Adrenal gland (tissue), 19 donors: ENCODE measurements at places on chromosomes 5 and 9.

GRCh38 chr5:151742870-151743294, 15.5 kb downstream of the ATOX1 start:
- DNase-seq: peak; percentile 54

DNA sequence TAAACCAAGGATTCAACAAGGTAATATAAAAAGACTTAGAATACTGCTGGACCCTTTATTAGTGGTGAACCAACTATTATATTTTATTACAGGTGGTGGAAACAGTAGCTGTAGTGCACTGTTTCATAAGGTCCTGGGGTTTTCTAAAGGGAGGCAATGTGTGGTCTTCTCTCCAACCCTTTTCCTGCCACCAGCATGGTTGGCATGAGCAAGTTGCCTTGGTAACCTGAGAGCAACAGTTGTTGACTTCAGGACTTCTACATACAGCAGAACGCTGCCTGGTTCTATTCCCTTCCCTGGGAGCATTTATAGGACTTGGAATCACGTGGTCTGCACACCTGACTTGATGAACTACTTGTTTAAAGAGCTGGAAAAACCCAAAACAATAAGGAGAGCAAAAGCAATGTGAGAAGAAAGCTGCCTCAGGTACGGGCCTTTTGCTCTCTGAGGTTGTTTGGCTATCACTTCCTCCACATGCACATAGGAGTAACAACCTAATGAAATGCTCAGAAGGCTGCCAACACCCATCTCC, 81.1 kb upstream of the RAI14 start:
- no peak for DNase-seq

DNA sequence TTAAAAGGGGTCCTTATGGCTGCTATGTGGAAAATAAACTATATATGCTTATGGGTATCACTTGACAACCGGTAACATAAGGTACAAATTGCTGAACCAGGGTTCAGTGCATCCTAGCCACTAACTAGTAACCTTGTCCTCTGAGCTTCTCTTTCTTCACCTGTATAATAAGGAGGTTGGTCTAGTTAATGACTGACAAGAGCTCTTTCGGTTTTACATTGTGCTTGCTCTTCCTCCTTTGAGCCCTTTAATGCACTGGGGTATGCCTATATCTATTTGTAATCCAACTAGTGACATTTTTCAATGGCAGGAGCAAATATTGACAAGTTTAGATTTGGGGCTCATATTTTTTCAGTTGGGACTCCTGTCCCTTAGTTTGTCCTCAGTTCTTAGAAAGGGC, 66.1 kb downstream of the NPR3 start:
- no peak for DNase-seq

DNA sequence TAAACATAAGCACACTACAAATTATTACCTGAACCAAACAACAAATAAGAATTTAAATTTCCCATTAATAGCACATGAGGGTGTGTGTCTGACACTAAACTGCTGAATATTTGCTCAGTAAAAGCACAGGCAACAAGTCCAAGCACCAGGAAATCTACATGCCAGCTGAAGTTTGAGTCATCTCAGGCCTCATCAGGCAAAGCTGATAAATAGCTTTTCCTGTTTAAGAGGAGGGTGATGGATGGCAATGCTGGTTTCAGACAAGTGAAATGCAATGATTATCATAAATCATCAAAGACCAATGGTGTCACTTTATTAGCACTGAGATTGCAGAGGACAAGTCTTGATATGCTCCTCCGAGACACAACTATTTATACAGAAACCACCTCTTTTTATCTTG, 1668.0 kb upstream of the C9orf72 start:
- DNase-seq: no peak

DNA sequence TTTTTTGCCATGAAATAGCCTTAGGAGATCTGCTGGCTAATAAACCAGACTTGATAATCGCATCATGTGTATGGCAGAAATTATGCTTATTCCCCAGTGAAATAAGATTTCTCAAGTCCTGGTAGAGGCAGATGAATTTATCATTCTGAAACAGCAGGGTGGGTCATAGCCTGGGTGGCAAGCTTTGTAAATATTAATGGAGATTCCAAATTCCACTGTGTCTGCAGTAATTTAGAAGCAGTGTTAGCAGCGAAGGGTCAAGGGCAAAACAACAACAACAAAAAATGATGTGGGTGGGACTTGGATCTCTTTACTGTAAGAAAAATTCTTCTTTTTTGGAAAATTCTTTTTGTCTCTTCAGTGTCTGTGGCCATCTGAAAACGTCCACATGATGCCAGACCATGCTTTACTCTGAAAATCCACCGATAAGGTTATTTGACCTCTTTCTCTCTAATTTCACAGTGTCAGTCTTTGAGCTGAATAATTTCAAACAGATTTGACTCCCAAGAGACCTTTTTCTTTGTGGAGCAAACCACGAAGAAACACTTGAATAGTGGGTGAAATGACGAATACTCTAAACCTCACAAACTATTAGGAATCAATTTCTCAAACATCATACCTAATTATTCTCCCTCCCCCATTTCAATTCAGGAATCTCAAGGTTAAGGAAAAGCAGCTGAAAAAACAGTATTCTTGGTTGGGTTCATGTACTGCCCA, 106.0 kb upstream of the RPS23 start:
- peak; percentile 24 for DNase-seq

DNA sequence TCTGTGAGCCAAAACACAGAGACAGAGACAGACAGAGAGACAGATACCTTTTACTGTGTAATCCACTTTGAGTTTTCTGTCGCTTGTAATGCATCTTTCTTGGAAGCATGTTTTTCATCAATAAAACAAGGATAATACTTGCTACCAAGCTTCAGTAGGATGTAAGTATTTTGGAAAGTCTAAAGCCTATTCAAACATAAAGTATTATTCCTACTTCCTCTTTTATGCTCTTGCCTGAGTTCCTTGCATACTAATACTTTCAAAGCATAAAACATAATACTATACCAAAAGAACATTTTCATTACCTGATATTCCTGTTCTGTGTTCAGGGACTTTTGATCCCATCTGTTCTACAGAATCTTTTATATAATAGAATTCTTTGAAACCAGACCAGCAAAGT, 64.5 kb upstream of the SLC30A5 start:
- DNase-seq: no peak

DNA sequence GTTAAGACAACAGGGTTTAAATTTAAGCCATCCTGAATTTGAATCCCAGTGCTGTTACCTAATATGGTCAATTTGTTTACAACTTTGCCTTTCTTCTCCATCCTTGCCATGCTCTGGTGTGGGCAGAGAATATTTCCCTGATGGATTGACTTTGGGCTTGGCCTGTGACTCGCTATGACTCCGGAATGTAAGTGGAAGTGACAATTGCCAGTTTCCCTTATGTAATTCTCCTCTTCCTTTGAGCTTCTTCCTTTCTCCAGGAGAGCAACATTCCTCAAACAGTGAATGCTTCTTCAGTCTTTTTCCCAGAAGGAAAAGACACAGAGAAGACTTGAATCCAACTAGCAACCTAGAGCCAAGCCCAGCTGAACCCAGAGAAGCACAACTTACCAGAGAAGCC, 159.1 kb downstream of the LURAP1L start:
- no peak for DNase-seq

- no peak for DNase-seq
Observed at GRCh38 chr9:120187758-120188157, 392.2 kb downstream of the CDK5RAP2 start.

- no peak for DNase-seq
Observed at GRCh38 chr5:135219868-135220267, 179.2 kb downstream of the MACROH2A1 start.

DNA sequence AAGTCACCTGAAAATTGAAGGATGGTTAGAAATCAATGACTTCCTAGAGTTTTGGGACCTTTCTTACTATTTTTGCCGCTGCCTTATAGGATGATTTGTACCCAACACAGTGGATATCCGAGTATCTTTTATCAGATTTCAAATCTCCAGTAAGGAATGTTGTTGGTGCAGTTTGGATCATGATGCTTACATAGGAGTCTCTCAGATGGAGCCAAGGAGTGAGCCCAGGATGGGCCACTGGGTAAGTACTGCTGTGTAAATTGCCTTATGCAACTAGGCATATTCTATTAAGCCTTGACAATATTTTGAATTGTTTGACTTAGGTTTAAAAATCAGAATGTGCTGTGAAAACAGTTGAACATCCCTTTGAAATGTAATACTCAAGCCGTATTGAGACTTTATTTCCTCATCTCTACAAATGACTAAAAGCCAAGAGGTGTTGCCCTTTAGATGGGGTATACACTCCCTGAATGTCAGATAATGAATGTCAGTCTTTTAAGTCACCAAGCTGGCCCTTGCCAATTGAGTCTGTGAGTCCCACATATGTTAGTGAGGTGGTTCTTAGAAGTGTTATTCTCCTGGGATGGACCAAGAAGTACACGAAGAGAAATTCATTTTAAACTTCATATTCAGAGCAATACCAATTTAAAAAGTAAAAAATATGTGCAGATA, 271.8 kb upstream of the CTNND2 start:
- DNase-seq: no peak

- no peak for DNase-seq
Observed at GRCh38 chr9:111783857-111784256, 10.9 kb downstream of the SHOC1 start.

- no peak for DNase-seq
Observed at GRCh38 chr5:87027570-87027969, 240.1 kb upstream of the RASA1 start.

DNA sequence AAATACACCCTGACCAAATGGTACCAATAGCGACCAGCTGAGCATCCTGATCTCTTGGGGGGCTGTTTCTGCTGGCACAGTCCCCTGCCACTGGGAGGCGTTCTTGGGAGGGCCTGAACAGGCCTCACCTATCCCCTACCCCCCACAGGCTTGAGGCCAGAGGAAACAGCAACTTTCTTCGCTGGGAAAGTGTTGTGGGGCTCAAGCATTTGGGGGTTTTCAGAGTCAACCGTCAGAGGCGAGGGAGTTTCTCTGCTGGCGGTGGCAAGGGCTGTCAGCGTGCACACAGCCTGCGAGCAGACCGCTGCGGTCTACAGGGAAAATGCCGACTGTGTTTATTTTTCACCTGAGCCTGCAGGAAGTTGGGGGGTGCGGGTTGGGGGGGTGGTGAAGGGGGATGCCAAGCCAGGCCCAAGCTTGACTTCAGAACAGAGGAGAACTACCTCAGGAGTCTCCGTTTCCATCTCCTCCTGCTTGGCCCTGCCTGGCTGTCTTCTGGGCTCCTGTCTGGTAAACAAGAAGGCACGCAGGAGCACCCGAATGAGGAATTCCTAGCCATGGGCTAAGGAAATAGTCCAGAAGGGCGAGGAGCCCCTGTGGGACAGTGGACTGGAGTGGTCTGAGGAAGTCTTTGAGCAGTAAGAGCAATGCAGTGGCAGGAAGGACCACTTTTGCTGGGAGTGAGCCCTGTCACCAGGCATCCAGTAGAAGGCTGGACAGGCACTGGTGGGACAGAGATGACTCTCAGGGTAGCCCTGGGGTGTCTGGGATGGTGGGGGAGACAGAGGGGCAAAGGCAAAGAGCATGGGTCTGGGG, 18.1 kb downstream of the TCF7 start:
- no peak for DNase-seq

- peak; percentile 53 for DNase-seq
Observed at GRCh38 chr9:75372499-75373268, 284.4 kb downstream of the OSTF1 start.

GRCh38 chr5:81161012-81161601, 72.0 kb upstream of the CKMT2 start:
- no peak for DNase-seq

DNA sequence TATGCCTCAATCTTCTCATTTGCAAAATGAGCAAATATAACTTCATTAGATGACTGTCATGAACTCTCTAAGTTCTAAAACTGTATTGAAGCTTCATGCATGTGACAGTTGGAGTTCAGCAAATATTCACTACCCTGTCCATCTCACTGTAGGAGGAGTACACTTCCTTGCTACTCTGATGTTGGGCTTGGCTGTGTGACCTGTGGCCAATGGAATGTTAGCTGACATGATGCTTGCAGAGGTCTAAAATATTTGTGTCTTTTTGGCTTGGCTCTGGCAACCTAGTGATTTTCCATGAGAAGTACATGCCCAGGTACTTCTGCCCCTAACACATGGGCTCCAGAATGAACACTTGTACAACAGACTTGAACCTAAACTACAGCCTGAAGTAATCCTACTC, 203.1 kb upstream of the ANKH start:
- no peak for DNase-seq

- DNase-seq: no peak
Observed at GRCh38 chr9:112404508-112404932, 24.6 kb downstream of the HSDL2 start.

GRCh38 chr9:134858051-134858841, 22.4 kb upstream of the FCN2 start:
- peak; percentile 80 for DNase-seq

DNA sequence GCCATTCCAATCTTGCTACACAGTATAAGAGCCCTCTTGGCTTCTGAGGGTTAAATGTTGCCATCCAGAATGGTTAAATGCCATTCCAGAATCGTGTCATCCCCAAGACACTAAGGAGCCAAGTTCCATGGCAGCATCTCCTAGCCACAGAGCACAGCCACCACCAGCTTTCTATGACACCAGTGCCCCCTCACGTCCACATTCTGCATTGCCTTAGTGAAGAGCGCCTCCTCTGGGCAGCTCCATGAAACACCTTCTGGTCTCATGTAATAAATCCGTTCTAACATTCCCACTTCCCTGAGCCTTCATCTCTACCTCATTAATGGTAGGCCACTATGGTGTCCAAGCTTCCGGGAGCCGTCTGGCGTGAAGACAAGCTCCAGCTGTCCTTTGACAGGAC, 12.4 kb downstream of the CBY3 start:
- peak; percentile 74 for DNase-seq

GRCh38 chr5:131277875-131278740, 14.3 kb downstream of the CDC42SE2 start:
- no peak for DNase-seq

GRCh38 chr5:90747693-90748092, 189.1 kb downstream of the ADGRV1 start:
- DNase-seq: no peak

DNA sequence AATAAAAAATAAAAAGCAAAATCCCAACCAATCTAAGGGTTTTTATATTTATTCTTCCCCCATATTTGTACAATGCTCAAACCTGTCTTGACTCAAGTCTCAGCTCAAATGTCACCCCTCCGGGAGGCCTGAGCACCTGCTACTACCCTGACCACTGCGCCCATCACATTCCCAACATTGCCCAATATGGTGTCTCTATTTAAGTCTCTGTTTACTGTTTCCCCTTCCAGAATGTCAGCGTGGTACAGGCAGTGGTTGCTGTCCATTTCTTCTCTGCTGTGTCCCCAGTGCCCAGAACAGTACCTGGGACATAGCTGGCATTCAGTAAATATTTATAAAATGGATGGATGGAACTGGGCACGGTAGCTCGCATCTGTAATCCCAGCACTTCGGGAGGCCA, 47.3 kb upstream of the PRRC2B start:
- DNase-seq: no peak

DNA sequence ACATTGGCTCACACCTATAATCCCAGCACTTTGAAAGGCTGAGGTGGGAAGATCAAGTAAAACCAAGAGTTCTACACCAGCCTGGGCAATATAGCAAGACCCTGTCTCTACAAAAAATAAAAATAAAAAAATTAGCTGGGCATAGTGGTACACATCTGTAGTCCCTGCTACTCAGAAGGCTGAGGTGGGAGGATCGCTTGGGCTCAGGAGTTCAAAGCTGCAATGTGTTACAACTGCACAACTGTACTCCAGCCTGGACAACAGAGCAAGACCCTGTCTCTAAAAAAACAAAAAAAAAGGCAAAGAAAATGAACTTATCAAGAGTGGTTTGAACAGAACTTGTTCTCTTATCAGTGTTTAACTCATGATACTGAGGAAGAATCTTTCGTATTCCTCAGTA, 29.3 kb downstream of the AP3B1 start:
- DNase-seq: no peak
